Activated T-cell treated with anti-CD3 and anti-CD28 coated beads, Interleukin-2, amount 50 U/mL, for 48 hours (primary cell): ENCODE measurements at places on chromosomes 5 and 9.

- DNase-seq = no peak
These were observed 167.5 kb downstream of the TLE1 start for GRCh38 chr9:81521892-81522291.

- no peak for DNase-seq
These were observed 22.4 kb downstream of the FNBP1 start for GRCh38 chr9:130020618-130021017.

DNA sequence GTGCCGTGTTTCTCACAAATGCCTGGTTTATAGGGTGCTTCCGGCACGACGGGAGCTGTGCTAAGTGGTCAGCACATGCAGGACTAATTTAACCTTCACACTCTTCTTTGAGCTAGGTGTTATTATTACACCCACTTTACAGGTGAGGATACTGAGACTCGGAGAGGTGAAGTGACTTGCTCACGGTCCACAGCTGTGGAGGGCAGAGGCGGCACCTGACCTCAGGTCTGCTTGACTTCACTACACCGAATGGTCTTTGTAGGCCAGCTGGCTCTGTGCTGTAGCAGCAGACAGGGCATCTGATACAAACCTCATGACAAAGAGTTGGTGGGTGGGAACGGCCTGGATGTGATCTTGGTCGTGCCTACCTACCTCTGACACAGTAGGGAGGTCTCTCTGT is 102.0 kb upstream of the BOD1 start:
- DNase-seq = no peak

- peak; percentile 64 for DNase-seq
These were observed 1.1 kb upstream of the EPB41L4A start for GRCh38 chr5:112419986-112420864.

- DNase-seq = no peak
These were observed 672.9 kb downstream of the NR2F1-AS1 start for GRCh38 chr5:92907938-92908606.
